ENCODE measurements at places on chromosomes 1 and 21. TPM values are rescaled to one million over a fixed set of nuclear protein-coding genes. Genes with fewer than 3 reads are reported as not detected.

DNA sequence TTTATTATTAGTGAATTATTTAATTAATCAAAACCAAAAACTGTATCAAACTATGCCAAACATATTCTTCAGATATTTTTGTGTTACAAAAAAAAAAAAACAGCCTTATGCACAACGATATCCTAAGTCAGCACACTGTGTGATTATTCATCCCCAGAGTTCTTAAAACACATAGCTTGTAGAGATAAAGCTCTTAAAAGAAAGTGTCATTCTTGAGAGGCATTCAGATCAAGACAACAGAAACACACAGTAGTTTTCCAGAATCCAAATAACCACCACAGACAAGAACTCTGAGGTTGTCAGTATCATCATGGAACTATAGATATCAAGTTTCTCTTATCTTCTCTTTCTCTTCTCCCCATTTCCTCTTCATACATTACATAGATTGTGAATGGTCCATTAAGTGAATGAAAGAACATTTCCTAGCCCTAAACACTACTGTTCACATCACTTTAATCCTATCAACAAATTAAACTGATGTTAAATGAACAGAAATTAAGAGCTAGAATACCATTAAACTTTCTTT is 13.5 kb downstream of the ZZZ3 start:
- DNase-seq: no peak

Gene CD52
- not detected for total RNA-seq

Gene FMO5
- 19.1 TPM for total RNA-seq

- no peak for DNase-seq
Observed at GRCh38 chr1:164709541-164710278, 150.7 kb downstream of the PBX1 start.

- no peak for DNase-seq
Observed at GRCh38 chr1:110242062-110242461, 31.9 kb downstream of the KCNC4 start.

Gene PDPN
- 36.1 TPM for total RNA-seq

GRCh38 chr1:94039871-94040569 is 80.9 kb downstream of the ABCA4 start:
- peak; percentile 79 for DNase-seq

GRCh38 chr1:158286941-158287346 is 2.8 kb upstream of the CD1C start:
- DNase-seq: no peak

- DNase-seq: peak; percentile 82
Observed at GRCh38 chr1:165928075-165928731, 100.8 kb downstream of the UCK2 start.

DNA sequence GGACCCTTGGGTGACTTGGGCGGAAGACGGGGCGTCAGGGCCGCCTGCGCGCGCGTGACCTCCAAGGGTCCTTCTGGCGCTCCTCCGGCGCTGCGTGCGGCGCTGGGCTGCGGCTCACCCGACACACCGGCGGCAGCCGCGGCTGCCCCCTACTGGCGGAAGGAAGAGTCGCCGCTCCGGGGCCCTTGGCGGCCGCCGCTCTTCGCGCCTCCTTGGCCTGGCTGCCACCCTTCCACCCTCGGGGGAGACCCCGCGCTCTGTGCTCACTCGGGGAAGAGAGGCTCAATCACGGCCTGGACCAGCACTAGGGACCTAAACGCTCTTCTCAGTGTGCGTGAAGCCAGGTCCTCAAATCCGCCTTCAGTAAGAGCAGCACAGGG is 89.7 kb downstream of the DMRTA2 start:
- no peak for DNase-seq

Gene LCE6A
- total RNA-seq: 207 TPM

GRCh38 chr21:27795418-27795817 is 828.5 kb upstream of the ADAMTS5 start:
- no peak for DNase-seq
